ENCODE measurements at places on chromosomes 7 and 10. TPM values are rescaled to one million over a fixed set of nuclear protein-coding genes. Genes with fewer than 3 reads are reported as not detected.

GRCh38 chr10:80544316-80544953 is 6.7 kb downstream of the SH2D4B start:
- DNase-seq, result no peak

- DNase-seq, result no peak
Measured at GRCh38 chr10:58351616-58352578, 17.1 kb downstream of the UBE2D1 start.

DNA sequence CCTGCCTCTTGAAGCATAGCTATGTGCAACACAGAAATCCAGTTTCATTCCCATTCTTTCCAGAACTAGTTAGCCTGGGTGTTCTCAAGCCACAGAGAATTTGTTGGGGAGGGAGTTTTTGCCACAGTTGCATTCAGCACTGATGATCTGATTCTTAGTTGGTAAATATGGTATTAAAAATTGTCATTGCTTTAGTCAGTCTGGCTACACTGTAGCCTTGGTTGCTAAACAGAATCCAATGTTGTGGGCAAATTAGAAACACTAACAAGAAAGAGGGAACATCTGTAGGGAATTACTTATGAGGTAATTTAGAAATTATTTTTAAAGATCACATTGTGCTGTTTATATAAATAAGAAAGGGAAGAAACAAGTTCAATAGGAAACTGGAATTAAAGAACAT is 57.0 kb upstream of the CC2D2B start:
- DNase-seq, result no peak

Gene POLD2
- total RNA-seq, result 49.5 TPM
